ENCODE measurements at places on chromosomes 5 and 9. TPM values are rescaled to one million over a fixed set of nuclear protein-coding genes. Genes with fewer than 3 reads are reported as not detected.

Gene TTC16
- 0.16 TPM for total RNA-seq

Gene APC
- total RNA-seq = 53.7 TPM

Gene CBY3
- 0.16 TPM for total RNA-seq

Gene MAMDC4
- total RNA-seq = 1.1 TPM

Gene PCDHGB1
- total RNA-seq = 1.5 TPM

Gene GLRA1
- total RNA-seq = not detected

Gene CNTNAP3
- 3.5 TPM for total RNA-seq

Gene MARCOL
- total RNA-seq = not detected

Gene MYO10
- total RNA-seq = 33.6 TPM

Gene JAKMIP2
- total RNA-seq = 1.3 TPM

Gene ZBTB43
- 18.3 TPM for total RNA-seq

Gene SOWAHA
- under 0.01 TPM for total RNA-seq

Gene PCDHA2
- total RNA-seq = under 0.01 TPM

Gene HK3
- total RNA-seq = not detected

Gene PRDM12
- total RNA-seq = not detected

Gene ZNF618
- total RNA-seq = 7.7 TPM

Gene PLEKHG4B
- under 0.01 TPM for total RNA-seq

Gene CDK9
- 52.8 TPM for total RNA-seq

Gene DEPDC1B
- total RNA-seq = 1.0 TPM

Gene PAIP1
- total RNA-seq = 44.8 TPM

Gene SNX30
- 18.0 TPM for total RNA-seq

Gene PLCXD3
- total RNA-seq = under 0.01 TPM

Gene INSYN2B
- 2.9 TPM for total RNA-seq

Gene FAT2
- 0.09 TPM for total RNA-seq

Gene SLC25A2
- total RNA-seq = not detected

Gene TRIM36
- 0.09 TPM for total RNA-seq

Gene STK32A
- 0.09 TPM for total RNA-seq

Gene FGF18
- total RNA-seq = under 0.01 TPM

Gene GHR
- 3.5 TPM for total RNA-seq

Gene NAA35
- total RNA-seq = 14.6 TPM

Gene RICTOR
- total RNA-seq = 18.3 TPM

Gene DAB2
- 79.3 TPM for total RNA-seq

Gene NUTM2G
- total RNA-seq = not detected

Gene SH3PXD2B
- total RNA-seq = 14.5 TPM

Gene ECSCR
- total RNA-seq = not detected

Gene DOCK2
- total RNA-seq = 2.5 TPM

Gene LRRC19
- not detected for total RNA-seq

Gene FOXD1
- 3.3 TPM for total RNA-seq

Gene IL4
- not detected for total RNA-seq

Gene MSMP
- not detected for total RNA-seq

Gene PKD2L2
- not detected for total RNA-seq

Gene DNM1
- total RNA-seq = 63.7 TPM

Gene ACTBL2
- under 0.01 TPM for total RNA-seq

Gene CNTFR
- total RNA-seq = not detected

Gene PCDHB2
- 1.3 TPM for total RNA-seq

Gene CTNNAL1
- total RNA-seq = 60.4 TPM

Gene LCN1
- not detected for total RNA-seq

Gene DMRT2
- not detected for total RNA-seq
